Liver (tissue), 10 donors: ENCODE measurements at places on chromosomes 1 and 21.

DNA sequence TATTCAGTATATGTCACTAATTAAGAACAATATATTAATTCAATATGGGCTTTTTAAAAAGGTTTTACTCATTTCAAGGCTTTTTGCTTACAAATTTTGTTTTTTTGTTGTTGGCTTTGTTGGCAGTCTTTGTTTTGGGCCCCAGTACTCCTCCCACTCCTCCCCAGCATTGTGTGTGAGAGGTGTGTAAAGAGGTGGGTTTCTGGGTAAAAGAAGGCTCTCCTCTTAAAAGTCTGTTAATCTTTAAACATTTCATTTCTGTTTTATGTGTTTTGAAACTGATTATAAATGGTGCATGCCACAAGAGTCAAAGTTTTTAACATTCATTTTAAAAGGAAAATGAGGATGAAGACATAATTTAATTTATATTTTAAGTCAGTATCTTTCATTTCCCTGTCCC, 79.6 kb downstream of the SASS6 start:
- H3K27ac ChIP-seq = no peak overlapping the region
- peaks cover 7% of the 10 kb centered on the region for H3K4me1 ChIP-seq
- H3K36me3 ChIP-seq = peaks cover 6% of the 10 kb centered on the region
- DNase-seq = no peak

DNA sequence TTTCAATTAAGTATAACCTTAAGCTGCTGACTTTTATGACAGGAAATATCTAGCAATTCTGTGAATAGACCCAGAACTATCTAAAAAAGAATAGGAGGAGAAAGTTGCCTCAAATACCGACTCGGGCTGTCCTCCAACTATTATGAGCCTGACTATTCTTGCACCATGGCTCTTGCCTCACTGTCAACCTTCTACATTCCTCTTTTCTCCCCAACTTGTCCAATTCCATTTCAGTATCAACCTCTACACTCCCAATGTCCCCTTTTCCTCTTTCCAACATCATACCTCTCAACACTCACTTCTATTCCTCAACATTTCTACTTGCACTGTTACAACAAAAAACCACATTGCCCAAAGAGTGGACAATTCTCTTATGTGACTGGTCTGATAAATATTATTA, 2.3 kb downstream of the ZZZ3 start:
- DNase-seq = no peak
- H3K27me3 ChIP-seq = no peaks in the 10 kb centered on the region
- H3K36me3 ChIP-seq = no peaks in the 10 kb centered on the region
- H3K27ac ChIP-seq = no peak overlapping the region

DNA sequence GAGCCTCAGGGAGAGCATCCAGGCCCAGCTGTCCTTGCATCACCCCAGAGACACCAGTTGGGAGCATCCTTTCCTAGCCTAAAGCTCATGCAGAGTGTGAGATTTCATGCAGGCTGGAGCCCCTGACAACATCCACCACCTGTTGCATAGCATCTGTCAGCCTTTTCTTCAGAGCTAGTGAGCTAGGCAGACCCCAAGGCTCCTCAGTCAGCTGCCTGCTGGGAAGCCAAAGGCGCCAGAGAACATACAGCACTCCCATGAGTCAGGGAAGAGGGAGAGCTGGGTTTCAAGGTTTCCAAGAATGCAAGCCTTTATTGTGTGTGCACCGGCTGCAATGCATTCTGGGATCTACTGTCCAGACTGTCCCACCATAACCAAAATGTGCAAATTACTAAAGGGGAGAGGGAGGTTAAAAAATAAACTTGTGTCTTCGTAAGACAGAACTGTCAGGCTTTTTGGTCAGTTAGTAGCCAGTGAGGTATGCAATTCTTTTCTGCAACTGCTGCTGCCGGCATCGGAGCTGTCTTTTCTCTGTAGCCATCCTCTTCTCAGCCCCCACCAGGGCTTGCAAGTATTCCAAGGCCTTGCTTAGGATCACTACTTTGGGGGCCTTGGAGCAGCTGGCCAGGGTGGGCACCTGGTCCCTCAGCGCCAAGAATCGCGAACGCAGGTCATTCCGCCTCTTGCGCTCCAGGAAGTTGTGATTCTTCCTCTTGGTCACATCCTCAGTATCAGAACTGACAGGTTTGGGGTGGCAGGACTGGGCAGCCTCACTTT, 4.6 kb downstream of the MYCL start:
- H3K4me3 ChIP-seq = no peak overlapping the region
- peaks cover 39% of the 10 kb centered on the region for H3K4me1 ChIP-seq
- no peak overlapping the region for H3K27ac ChIP-seq
- H3K27me3 ChIP-seq = no peaks in the 10 kb centered on the region

GRCh38 chr1:213720032-213720431, 267.7 kb upstream of the PROX1 start:
- DNase-seq = no peak
- H3K4me3 ChIP-seq = no peak overlapping the region
- no peak overlapping the region for H3K27ac ChIP-seq
- no peaks in the 10 kb centered on the region for H3K27me3 ChIP-seq

DNA sequence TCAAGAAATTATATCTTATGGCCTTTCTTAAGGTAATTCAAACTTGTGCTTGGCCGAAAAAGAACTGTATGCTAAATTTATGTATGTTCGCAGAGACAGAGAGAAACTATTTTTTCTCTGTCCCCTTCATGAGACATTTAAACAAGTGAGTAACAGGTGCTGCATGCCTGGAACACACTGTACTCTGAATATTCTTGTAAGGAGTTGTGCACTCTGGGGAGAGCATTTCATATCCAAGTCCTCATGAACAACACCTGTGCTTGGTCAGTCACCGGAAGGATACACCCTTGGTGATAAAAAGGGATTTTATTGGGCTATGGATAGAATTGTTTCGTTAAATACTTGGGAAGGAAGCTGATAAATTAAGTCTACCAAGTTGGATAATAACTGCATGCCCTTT, 220.8 kb upstream of the NRIP1 start:
- no peaks in the 10 kb centered on the region for H3K4me1 ChIP-seq
- H3K27ac ChIP-seq = no peak overlapping the region
- DNase-seq = no peak
- no peaks in the 10 kb centered on the region for H3K36me3 ChIP-seq
